ENCODE measurements at places on chromosomes 5 and 9.

GRCh38 chr5:76999451-76999850 lies 30.8 kb upstream of the AGGF1 start:
- DNase-seq: peak; percentile 73

DNA sequence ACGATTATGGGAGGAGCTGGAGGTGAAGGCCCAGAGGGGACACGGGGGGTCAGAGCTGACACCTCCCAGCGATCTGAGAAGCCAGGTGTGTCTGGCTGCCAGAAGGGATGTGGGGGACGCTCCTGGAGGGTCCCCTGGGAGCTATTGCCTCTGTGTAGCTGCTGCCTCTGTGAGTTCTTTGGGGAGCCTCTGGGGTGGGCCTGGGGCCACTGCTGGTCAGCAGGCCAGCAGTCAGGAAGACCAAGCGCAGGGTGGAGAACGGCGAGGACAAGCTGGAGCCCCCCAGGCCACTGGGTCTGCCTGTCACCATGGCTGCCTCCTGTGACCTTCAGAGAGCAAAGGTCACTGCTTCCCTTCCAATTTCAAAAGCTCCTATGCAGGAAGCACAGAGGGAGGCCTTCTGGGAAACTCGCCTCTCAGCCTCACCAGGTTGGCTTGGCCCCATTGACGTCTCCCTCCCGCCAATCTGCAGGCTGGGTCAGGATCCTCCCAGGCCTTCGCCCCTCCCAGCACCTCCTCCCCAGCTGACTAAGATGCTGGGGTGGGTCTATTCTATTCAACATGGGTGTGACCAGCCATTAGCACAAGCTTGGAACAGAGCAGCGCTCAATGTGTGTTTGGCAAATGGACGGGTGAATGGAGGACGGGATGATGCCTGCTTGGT lies 126.4 kb downstream of the GAPVD1 start:
- DNase-seq: no peak

DNA sequence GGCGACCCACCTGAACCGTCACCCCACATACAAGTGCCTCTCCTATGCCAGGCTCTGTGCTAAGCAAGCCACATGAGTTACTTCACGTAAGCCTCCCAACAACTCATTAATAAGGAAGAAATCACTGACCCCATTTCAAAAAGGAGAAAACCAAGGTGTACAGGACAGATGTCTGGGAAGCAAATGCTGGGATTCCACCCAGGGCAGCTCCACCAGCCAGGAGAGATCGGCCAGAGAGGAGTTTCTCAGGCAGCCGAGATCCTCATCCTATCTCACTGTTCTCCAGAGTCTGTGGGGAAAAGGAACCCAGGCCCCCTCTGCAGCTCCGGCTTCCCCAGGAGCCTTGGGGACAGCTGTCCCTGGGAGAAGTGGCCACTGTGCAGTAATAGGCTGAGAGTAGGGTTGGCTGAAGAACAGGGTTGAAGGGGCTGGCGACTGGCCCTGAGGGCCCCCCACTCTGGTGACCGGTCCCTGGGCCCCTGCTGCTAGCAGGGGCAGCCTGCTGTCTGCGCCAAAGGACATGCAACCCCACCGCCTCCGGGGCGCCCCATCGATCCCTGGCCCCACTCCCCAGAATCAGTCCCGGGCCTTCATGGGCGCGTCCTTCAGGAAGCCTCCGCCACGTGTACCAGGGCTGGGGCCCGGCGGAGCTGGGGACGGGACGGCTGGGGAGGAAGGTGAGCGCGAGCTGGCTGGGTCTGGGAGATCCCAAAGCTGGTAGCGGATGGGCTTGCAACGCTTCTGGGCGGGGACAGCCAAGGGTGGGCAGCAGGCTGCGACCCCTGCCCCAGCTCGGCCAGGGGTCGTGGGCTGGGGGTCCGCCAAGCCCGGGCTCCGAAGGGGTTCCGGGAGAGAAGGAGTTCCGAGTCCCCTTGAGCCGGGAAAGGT lies 44.1 kb upstream of the STXBP1 start:
- DNase-seq: no peak

GRCh38 chr5:20029266-20029665 lies 41.3 kb upstream of the CDH18 start:
- DNase-seq: no peak

Measured in MV-4-11 (cell line).